Upper lobe of left lung (tissue), 6 donors: ENCODE measurements at places on chromosomes 7 and 10. TPM values are rescaled to one million over a fixed set of nuclear protein-coding genes. Genes with fewer than 3 reads are reported as not detected.

The GRID1 gene
- total RNA-seq: 2.1 TPM

The WDR11 gene
- total RNA-seq: 43.0 TPM

The SEMA3D gene
- total RNA-seq: 3.5 TPM

The RBM20 gene
- 2.1 TPM for total RNA-seq

The SLC25A40 gene
- total RNA-seq: 11.2 TPM

The FAM25A gene
- not detected for total RNA-seq

The GNGT1 gene
- total RNA-seq: not detected

The MALRD1 gene
- 21.0 TPM for total RNA-seq

The TEX36 gene
- total RNA-seq: not detected

- H3K4me3 ChIP-seq: no peak overlapping the region
- no peaks in the 10 kb centered on the region for H3K4me1 ChIP-seq
- H3K27ac ChIP-seq: no peak overlapping the region
- no peak for DNase-seq
Measured at GRCh38 chr10:29482591-29483431, 152.0 kb downstream of the SVIL start.

GRCh38 chr10:71772832-71773220, 494 bp downstream of the VSIR start:
- no peaks in the 10 kb centered on the region for H3K27me3 ChIP-seq
- H3K4me3 ChIP-seq: peak overlapping the region; percentile 67
- peak overlapping the region; percentile 96 for H3K27ac ChIP-seq
- peaks cover 66% of the 10 kb centered on the region for H3K4me1 ChIP-seq
- H3K36me3 ChIP-seq: no peaks in the 10 kb centered on the region

DNA sequence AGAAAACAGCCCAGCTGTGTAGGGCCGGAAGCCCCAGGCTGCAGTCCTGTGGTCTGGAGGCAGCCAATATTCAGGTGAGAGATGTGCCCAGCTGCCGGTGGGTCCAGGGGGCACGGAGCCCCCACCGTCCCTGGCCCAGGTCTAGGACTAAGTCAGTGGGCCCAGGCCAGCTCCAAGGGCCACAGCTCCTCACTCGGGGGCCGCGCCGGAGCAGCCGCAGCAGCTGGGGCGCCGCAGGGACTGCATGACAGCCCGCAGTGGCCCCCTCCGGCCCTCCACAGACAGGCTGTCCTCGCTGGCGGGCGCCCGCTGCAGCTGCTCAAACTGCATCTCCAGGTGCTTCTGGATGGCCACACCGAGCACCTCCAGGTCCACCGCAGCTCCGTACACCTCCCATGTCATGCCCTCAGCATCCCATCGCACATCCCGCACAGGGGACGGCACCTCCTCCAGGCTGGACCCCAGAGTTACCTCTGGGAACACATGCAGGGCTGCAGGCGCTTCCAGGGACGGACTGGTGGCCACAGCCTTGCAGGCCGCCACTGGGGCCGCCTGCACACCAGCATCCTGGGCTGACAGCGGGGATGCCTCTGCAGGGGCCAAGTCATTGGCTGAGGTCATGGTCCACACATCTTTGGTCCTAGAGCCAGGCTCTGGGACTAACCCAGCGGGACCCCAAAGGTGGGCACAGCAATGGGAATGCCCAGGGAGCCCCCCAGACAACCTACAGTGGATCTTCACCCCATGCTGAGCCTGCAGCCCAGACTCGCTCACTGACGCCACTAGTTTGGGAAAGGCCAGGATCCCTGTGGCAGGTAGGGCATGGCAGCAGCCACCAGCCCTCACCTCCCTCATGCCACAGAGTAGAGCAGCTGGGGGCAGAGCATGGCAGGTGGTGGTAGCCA, 7.0 kb downstream of the GPRIN2 start:
- no peaks in the 10 kb centered on the region for H3K36me3 ChIP-seq
- H3K4me1 ChIP-seq: peaks cover 7% of the 10 kb centered on the region
- peak; percentile 89 for DNase-seq
- H3K4me3 ChIP-seq: no peak overlapping the region
- no peak overlapping the region for H3K27ac ChIP-seq

GRCh38 chr7:37311355-37311754, 137.3 kb downstream of the ELMO1 start:
- no peaks in the 10 kb centered on the region for H3K27me3 ChIP-seq
- peak overlapping the region; percentile 19 for H3K27ac ChIP-seq
- H3K4me3 ChIP-seq: no peak overlapping the region
- H3K36me3 ChIP-seq: no peaks in the 10 kb centered on the region

- H3K27ac ChIP-seq: no peak overlapping the region
- H3K27me3 ChIP-seq: no peaks in the 10 kb centered on the region
- H3K36me3 ChIP-seq: no peaks in the 10 kb centered on the region
- H3K4me3 ChIP-seq: no peak overlapping the region
- no peak for DNase-seq
Measured at GRCh38 chr7:78398081-78398480, 599.5 kb downstream of the PHTF2 start.

DNA sequence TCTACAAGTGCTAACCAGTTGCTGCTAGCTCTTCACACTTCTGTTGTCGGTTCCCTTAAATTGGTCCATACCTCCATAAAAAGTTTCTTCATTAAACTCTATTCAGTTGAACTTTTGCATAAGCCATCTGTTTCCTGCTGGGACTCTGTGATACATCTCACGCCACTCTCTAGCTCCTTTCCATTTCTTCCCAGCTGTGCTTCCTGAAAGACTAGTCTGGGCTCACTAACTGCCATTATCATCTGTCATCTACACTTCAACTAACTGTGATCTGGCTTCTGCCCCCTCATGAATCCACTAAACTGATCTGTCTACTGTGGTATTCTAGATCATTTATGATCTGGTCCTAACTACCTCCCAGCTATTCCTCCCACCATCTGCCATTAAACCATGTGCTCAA, 78.3 kb downstream of the ELAPOR2 start:
- no peaks in the 10 kb centered on the region for H3K27me3 ChIP-seq
- H3K27ac ChIP-seq: no peak overlapping the region

GRCh38 chr10:45152726-45153125, 152.0 kb downstream of the ZNF22 start:
- H3K27me3 ChIP-seq: no peaks in the 10 kb centered on the region
- H3K27ac ChIP-seq: no peak overlapping the region
- H3K4me1 ChIP-seq: no peaks in the 10 kb centered on the region
- DNase-seq: no peak
- no peaks in the 10 kb centered on the region for H3K36me3 ChIP-seq
- no peak overlapping the region for H3K4me3 ChIP-seq

GRCh38 chr10:52353960-52354394, 39.9 kb downstream of the DKK1 start:
- H3K27ac ChIP-seq: no peak overlapping the region
- H3K4me1 ChIP-seq: no peaks in the 10 kb centered on the region
- DNase-seq: no peak
- no peak overlapping the region for H3K4me3 ChIP-seq
- H3K27me3 ChIP-seq: no peaks in the 10 kb centered on the region

- H3K27me3 ChIP-seq: no peaks in the 10 kb centered on the region
- no peaks in the 10 kb centered on the region for H3K36me3 ChIP-seq
- no peak for DNase-seq
- H3K4me3 ChIP-seq: no peak overlapping the region
- peaks cover 9% of the 10 kb centered on the region for H3K4me1 ChIP-seq
Measured at GRCh38 chr7:6365451-6365850, 82.3 kb downstream of the DAGLB start.

DNA sequence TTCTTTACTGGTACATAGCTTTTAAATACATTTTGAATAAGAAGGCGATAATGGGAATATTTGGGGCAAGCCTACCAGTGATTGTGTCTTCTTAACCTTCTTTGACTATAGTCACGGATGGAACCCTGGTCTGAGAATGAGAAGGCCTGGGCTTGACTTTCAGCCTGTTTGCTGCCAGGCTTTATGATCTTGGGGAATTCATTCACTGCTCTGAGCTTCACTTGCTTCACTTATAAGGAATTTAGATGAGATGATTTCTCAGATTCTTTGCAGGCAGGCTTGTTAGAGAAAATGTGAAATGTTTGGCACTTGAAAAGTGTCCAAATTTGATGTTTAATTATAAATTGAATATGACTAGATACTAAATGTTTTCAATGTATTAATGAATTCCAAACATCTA, 42.5 kb downstream of the NUP205 start:
- peaks cover 42% of the 10 kb centered on the region for H3K36me3 ChIP-seq
- no peak for DNase-seq
- no peaks in the 10 kb centered on the region for H3K27me3 ChIP-seq
- no peak overlapping the region for H3K27ac ChIP-seq

- peak; percentile 67 for DNase-seq
- H3K4me1 ChIP-seq: no peaks in the 10 kb centered on the region
- H3K27me3 ChIP-seq: no peaks in the 10 kb centered on the region
- no peak overlapping the region for H3K27ac ChIP-seq
- H3K36me3 ChIP-seq: no peaks in the 10 kb centered on the region
Measured at GRCh38 chr10:48464871-48465736, 139.8 kb downstream of the ARHGAP22 start.

- no peak overlapping the region for H3K27ac ChIP-seq
- H3K4me3 ChIP-seq: no peak overlapping the region
- no peaks in the 10 kb centered on the region for H3K27me3 ChIP-seq
- H3K36me3 ChIP-seq: peaks cover 23% of the 10 kb centered on the region
Measured at GRCh38 chr7:116242759-116243158, 32.4 kb downstream of the TES start.

GRCh38 chr7:26865094-26865388, 651 bp upstream of the SKAP2 start:
- peak overlapping the region; percentile 52 for H3K4me3 ChIP-seq
- H3K4me1 ChIP-seq: no peaks in the 10 kb centered on the region
- peak overlapping the region; percentile 98 for H3K27ac ChIP-seq
- H3K36me3 ChIP-seq: no peaks in the 10 kb centered on the region
- no peaks in the 10 kb centered on the region for H3K27me3 ChIP-seq

- H3K27me3 ChIP-seq: no peaks in the 10 kb centered on the region
- H3K27ac ChIP-seq: no peak overlapping the region
- no peaks in the 10 kb centered on the region for H3K36me3 ChIP-seq
Measured at GRCh38 chr10:89248990-89249389, 2.6 kb downstream of the LIPA start.

GRCh38 chr7:151168003-151168786, 701 bp upstream of the GBX1 start:
- H3K4me1 ChIP-seq: peaks cover 19% of the 10 kb centered on the region
- H3K4me3 ChIP-seq: peak overlapping the region; percentile 49
- no peaks in the 10 kb centered on the region for H3K36me3 ChIP-seq

- H3K4me3 ChIP-seq: peak overlapping the region; percentile 55
- H3K27ac ChIP-seq: peak overlapping the region; percentile 84
- H3K27me3 ChIP-seq: no peaks in the 10 kb centered on the region
- peak; percentile 64 for DNase-seq
Measured at GRCh38 chr10:59362959-59363381, 621 bp upstream of the FAM13C start.

GRCh38 chr10:31884386-31884785, 44.2 kb downstream of the ARHGAP12 start:
- no peak for DNase-seq
- H3K27me3 ChIP-seq: no peaks in the 10 kb centered on the region
- H3K27ac ChIP-seq: no peak overlapping the region
- no peaks in the 10 kb centered on the region for H3K36me3 ChIP-seq

- H3K4me3 ChIP-seq: no peak overlapping the region
- no peaks in the 10 kb centered on the region for H3K36me3 ChIP-seq
- H3K4me1 ChIP-seq: peaks cover 20% of the 10 kb centered on the region
- H3K27me3 ChIP-seq: no peaks in the 10 kb centered on the region
- H3K27ac ChIP-seq: no peak overlapping the region
- DNase-seq: no peak
Measured at GRCh38 chr10:21161090-21161625, 264.0 kb upstream of the NEBL start.

DNA sequence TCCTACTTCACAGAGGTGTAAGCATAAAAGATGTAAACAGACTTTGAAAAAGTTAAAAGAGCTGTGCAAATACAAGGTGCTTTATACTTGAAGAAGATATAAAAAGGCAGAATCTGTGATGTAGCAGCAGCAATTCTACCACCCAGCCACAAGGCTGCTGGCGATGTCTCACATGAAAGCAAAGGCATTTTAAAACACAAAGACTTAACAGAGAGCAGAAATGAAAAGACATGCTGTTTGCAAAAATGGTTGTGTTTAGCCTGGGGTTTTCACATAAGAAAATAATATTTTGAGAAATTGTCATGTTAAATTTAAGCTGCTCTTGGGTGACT, 85.5 kb upstream of the ZNF800 start:
- no peak overlapping the region for H3K4me3 ChIP-seq
- no peak overlapping the region for H3K27ac ChIP-seq
- no peaks in the 10 kb centered on the region for H3K4me1 ChIP-seq
- H3K36me3 ChIP-seq: no peaks in the 10 kb centered on the region
- DNase-seq: no peak
- no peaks in the 10 kb centered on the region for H3K27me3 ChIP-seq

GRCh38 chr7:83782628-83783027, 133.7 kb upstream of the SEMA3E start:
- H3K27ac ChIP-seq: no peak overlapping the region
- H3K27me3 ChIP-seq: no peaks in the 10 kb centered on the region
- no peaks in the 10 kb centered on the region for H3K4me1 ChIP-seq
- no peak overlapping the region for H3K4me3 ChIP-seq
- H3K36me3 ChIP-seq: no peaks in the 10 kb centered on the region
- DNase-seq: no peak

- no peak overlapping the region for H3K27ac ChIP-seq
- no peak for DNase-seq
- no peaks in the 10 kb centered on the region for H3K36me3 ChIP-seq
- H3K27me3 ChIP-seq: no peaks in the 10 kb centered on the region
Measured at GRCh38 chr10:110994406-110995086, 75.1 kb downstream of the SHOC2 start.

GRCh38 chr10:74234569-74234968, 83.5 kb downstream of the ADK start:
- H3K27me3 ChIP-seq: no peaks in the 10 kb centered on the region
- no peak for DNase-seq
- H3K27ac ChIP-seq: no peak overlapping the region
- H3K4me1 ChIP-seq: peaks cover 10% of the 10 kb centered on the region
- H3K4me3 ChIP-seq: no peak overlapping the region

DNA sequence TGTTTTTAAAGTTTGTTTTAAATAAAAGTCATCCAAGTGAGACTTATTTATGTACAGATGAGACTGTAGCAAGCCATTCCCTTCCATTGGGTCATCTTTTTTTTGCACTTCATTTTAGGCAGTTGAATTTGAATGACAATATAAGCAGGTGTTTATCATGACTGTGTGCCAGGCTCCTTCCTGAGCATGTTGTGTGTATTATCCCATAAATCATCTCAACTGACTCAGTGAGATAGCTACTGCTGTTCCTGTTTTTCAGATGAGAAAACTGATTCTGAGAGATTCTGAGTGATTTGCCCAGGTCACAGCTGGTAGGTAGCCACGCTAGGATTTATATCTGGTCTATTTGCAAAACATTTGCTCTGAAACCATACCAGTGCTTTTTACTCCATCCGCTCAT, 11.7 kb downstream of the TMEM254 start:
- H3K27me3 ChIP-seq: no peaks in the 10 kb centered on the region
- no peaks in the 10 kb centered on the region for H3K36me3 ChIP-seq
- H3K4me3 ChIP-seq: no peak overlapping the region
- H3K4me1 ChIP-seq: no peaks in the 10 kb centered on the region
- no peak for DNase-seq

DNA sequence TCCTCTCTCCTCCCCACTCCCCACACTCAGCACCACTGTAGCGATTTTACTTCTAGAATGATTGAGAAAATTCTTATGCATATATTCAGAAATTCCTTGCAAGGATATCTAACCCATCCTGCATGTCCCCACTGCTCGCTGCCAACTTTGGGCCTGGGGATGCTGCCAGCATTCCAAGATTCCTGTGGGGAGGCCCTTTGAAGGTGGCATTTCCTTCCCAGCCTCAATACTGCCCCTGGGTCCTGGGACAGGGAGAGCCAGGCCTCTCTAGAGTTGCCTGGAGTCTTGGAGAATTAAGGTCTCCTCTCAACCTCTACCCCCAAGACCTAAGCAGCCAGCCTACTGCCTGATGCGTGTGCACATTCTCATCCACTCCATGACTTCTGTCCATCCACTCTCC, 303.5 kb downstream of the NEBL start:
- no peaks in the 10 kb centered on the region for H3K36me3 ChIP-seq
- no peak overlapping the region for H3K27ac ChIP-seq
- no peak overlapping the region for H3K4me3 ChIP-seq
